ENCODE measurements at places on chromosomes 12 and 14. TPM values are rescaled to one million over a fixed set of nuclear protein-coding genes. Genes with fewer than 3 reads are reported as not detected.

Gene SLC8A3
- total RNA-seq, result 1.2 TPM

Gene PGAM5
- total RNA-seq, result 61.5 TPM

Gene SMOC1
- 189 TPM for total RNA-seq

DNA sequence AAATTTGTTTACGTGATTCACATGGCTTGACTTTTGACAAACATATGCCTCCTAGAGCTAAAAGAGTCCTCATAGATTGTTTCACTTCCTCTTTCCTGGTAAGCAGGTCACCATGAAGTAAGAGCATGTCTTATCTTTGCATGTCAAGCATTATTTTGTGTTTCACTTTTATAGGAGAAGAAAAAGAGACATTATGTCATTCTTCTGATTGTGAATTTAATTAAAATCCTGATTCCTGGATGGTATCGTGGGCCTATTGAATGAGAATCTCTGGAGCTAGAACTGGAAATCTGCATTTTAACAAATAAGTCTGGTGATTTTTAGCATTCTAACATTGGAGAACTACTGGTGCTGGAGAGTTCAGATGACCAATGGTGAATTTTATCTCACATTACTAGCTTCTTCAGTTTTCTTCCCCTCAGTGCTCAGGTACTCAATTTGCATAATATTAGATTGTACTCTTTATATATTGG is 218.6 kb upstream of the ATP2B1 start:
- H3K4me1 ChIP-seq, result no peaks in the 10 kb centered on the region
- no peaks in the 10 kb centered on the region for H3K36me3 ChIP-seq
- no peak overlapping the region for H3K4me3 ChIP-seq
- H3K27me3 ChIP-seq, result no peaks in the 10 kb centered on the region

Gene KCNH3
- total RNA-seq, result 0.16 TPM

GRCh38 chr12:92952394-92952793 is 23.3 kb upstream of the EEA1 start:
- no peak overlapping the region for H3K4me3 ChIP-seq
- no peaks in the 10 kb centered on the region for H3K27me3 ChIP-seq
- H3K4me1 ChIP-seq, result no peaks in the 10 kb centered on the region
- no peak for DNase-seq
- peaks cover 10% of the 10 kb centered on the region for H3K36me3 ChIP-seq

Data from neural crest cell (in vitro differentiated cells).